Stimulated activated CD4-positive, alpha-beta T cell treated with anti-CD3 and anti-CD28 coated beads, TNF-alpha, amount 100 ng/mL, for 24 hours (primary cell): ENCODE measurements at places on chromosomes 7 and 10.

DNA sequence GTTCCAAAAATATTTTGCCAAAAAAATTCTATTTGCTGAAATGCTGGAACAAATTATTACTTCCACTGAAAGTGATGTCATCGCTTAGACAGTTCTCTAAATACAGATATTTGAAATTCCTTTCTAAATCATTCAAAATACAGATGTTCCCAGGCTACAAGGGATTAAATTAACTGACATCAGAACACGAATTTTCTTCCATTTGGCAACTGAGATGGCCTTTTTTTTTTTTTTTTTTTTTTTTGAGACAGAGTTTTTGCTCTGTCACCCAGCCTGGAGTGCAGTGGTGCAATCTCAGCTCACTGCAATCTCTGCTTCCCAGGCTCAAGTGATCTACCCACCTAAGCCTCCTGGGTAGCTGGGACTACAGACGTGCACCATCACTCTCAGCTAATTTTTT lies 57.0 kb downstream of the P4HA1 start:
- DNase-seq = no peak

GRCh38 chr7:158957921-158958491 lies 101.6 kb downstream of the DYNC2I1 start:
- DNase-seq = no peak

- no peak for DNase-seq
Measured at GRCh38 chr7:41536873-41537665, 165.8 kb downstream of the INHBA start.

- DNase-seq = peak; percentile 13
Measured at GRCh38 chr10:119090968-119091367, 10.4 kb upstream of the EIF3A start.

GRCh38 chr10:61964949-61965702 lies 63.6 kb downstream of the ARID5B start:
- no peak for DNase-seq

GRCh38 chr10:84863675-84864074 lies 535.3 kb downstream of the CCSER2 start:
- no peak for DNase-seq

DNA sequence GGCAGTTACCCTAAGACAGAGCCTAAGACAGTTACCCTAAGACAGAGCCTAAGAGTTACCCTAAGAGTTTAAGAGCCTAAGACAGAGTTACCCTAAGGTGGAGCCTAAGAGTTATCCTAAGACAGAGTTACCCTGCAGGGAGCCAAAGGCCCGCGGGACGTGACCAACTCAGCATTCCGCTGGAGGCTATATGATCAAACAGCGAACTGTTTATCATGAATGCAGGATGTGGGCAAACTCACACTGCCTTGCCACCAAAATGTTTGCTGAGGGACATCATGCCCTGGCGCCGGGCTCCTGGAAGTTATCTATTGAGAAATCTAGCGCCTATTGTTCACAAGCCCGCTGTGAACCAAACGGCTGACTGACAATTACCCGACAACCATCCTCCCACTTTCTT lies 49.9 kb downstream of the BLVRA start:
- no peak for DNase-seq

- no peak for DNase-seq
Measured at GRCh38 chr7:141251957-141252356, 178.1 kb downstream of the TMEM178B start.

DNA sequence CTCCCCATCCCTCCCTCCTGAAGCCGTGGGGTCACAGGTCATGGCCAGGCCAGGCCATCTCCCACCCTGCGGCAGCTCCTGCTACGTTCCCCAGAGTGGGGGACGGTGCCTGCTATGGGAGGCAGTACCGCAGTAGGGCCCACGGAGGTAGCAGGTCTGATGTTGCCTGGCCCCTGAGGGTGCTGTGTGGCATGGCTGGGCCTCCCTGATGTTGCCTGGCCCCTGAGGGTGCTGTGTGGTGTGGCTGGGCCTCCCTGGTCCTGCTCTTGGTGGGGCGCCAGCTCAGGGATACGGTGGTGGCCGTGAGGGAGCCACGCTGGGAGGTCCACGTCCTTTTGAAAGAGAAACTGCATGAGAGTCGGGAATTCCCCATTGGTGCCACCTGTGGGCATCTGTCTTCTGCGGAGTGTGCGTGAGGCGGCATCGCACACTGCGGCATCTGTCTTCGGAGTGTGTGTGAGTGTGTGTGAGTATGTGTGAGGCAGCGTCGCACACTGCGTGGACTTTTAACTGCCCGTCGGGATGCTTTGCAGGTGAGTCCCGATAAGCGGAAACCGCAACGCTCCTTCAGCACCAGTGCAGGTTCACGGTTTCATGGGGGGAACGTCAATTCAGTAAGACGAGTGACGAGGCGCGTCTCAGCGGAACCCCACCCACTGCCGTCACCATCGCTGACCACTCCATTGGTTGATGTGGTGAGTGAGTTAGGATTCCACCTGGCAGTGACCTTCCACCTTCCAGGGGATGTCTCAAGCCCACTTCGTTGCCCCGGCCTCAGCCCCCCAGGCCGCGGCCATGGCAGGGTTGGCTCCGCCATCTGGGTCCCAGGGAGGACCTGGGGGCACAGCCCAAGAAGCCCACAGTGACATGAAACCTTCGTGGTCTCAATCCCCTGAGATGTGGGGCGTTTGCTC lies 51.2 kb upstream of the CFAP46 start:
- no peak for DNase-seq

DNA sequence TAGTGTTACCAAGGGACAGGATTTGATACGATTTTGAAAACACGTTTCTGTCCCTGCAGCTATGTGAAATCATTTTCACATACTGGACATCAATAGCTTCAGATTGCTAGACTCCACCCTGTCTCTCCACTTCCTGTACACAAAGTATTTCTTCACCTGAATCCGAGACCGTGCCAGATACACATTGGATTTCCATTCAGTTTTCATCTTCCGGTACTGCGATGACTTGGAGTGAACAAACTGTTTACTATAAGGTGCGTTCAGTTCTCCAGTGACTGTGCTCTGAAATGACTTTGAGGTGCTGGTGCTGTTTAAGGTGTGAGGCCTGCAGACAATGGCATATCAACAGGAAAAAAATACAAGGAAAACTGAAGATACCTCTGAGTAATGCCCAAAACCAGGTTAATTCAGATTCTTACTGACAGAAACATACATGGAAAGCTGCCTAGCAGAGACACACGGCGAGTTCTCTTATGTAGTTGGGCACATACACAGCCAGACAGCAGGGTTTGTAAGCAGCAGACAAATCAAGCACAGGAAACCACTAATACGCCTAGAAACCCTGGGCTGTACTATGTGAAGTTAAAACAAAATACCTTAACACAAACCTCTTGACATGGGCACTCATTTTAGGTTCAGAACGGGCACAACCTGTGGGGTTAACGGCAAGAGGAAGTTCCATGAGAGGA lies 119.2 kb downstream of the GALNT11 start:
- no peak for DNase-seq

DNA sequence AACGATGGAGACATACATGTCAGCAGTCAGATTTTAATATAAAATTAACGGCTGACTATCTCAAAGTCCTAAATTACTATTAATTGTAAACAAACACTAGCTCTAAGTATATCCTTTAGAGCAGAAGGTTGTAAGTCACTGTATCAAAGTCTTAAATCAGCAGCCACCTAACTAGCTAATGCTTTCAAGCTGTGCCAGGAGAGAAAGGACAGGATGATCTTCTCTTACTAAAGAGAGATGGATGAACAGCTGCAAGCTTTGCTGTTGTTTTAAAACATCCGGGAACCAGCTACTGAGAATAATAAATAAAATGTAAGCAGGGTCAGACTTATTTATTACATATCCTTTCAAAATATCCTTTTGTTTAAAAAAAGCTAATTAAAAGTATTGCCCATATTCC lies 24.0 kb upstream of the ABLIM1 start:
- no peak for DNase-seq
